ENCODE measurements at places on chromosomes 16 and 17.

GRCh38 chr17:79117905-79118487, 43.4 kb downstream of the ENGASE start:
- DNase-seq: no peak

GRCh38 chr17:39981207-39981741, 667 bp downstream of the PSMD3 start:
- no peak for DNase-seq

DNA sequence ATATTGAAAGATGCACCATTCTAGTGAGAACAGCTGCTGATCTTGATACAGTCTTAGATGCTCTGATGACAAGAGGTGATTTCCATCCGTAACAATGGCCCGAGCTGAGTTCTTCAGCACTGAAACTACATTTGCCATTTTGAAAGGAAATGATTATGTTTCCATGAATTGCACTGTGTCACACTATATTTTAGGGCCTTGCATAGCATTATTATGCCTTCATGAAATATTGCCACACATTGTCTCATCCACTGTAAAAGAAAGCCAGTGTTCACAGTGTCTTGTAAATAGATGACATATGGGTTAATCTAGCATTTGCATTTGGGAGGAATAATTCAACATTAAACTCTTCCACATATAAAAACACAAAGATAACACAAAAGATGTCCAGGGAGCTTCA, 438.3 kb upstream of the PSMD7 start:
- DNase-seq: no peak

DNA sequence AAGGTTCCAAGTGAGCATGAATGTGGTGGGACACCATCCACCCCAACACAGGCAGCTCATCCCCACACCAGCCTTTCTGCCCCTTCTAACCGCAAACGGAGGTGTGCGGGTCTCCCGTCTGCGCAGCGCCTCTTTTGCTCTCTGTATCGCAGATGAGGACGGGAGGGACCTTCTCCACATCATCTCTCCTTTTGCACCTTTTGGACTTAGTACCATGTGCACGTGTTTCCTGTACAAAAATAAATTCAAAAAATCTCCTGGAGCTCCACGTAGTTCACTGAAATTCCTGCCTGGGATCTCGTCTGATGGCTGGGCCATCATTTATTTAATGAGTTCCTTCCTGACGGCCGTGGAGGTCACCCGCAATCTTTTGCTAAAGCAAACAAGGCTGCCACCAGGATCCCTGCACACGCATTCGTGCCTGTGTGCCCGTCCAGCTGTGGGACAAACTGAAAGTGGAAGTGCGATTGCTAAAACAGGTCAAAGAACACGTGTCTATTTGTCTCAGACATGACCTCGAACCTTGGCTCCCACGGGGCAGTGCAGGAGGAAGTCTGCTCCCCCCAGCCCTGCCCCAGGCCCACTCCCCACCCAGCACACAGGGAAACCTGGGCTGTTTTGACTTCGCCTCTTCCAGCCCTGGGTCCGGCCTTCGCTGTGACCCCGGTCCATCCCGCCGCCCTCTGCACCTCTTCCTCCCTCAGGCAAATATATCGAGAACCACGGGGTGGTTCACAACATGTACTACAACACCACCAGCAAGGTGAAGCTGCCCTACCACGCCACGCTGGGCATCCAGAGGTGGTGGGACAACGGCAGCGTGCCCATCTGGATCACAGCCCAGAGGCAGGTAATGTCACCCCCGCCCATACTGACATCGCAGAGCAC, 2.3 kb downstream of the ENPP7 start:
- no peak for DNase-seq

DNA sequence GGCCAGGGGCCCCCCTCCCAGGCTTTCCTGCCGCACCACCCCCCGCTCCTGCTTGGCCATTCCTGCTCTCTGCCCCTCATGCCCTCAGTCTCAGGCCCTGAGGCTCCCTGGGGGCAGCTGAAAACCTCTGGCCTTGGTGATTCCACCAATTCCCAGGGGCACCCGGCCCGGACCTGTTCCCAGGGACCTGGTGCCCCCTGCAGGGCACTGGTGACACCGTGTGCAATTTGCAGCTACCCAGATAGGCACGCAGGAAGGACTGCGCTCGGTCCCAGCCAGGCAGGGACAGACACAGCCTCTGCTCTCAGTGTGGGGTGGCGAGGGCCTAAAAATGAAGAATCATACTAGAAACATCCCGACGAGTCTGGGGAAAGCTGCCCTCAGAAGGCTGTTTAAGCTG, 13.4 kb downstream of the WFDC1 start:
- DNase-seq: no peak

DNA sequence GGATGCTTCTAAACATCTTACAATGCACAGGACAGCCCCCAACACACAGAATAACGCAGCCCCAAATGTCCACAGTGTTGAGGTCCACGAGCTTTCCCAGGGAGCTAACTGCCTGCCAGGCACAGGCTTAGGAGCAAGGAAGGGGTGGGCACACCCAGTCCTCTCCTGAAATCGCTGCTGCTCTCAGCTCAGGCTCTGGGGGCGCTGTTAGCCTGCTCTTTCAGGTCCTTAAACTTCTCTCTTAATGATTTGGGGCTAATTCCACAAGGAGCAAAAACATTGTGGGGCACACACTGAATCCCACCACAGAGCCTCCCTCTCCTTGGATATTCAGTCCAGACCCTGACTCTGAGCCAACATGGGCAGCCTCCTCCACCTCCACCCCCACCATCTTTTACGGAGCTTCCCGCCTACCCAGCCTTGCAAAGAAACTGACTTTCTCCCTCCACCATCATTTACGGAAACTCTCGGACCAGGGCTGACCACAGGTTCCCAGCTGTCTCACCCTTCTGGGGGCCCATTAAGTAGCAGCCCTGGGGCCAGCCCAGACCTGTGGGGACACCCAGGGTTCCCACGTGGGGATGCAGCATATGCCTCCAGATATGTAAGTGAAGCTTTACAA, 1.1 kb downstream of the CD300H start:
- no peak for DNase-seq

- DNase-seq: no peak
These were observed 9.3 kb downstream of the RIPOR1 start for GRCh38 chr16:67537636-67538591.

DNA sequence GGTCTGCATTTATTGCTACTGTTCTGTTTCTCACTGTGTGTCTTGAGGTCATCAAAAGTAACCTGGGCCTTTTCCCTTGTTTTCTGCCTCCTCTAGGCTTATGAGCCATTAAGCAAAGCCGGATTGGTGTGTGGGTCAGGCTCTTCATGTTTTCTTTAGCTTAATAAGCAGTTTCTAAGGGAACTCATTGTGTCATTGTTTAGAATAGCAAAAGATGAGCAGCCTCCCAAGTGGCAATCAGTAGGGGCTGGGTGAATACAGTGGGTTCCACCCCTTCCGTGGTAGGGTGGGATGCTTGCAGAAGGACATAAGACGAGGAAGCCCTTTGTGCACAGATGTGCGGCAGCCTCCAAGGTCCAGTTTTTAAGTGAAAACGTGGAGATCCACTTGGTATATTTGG, 34.5 kb downstream of the ABCC1 start:
- DNase-seq: no peak

DNA sequence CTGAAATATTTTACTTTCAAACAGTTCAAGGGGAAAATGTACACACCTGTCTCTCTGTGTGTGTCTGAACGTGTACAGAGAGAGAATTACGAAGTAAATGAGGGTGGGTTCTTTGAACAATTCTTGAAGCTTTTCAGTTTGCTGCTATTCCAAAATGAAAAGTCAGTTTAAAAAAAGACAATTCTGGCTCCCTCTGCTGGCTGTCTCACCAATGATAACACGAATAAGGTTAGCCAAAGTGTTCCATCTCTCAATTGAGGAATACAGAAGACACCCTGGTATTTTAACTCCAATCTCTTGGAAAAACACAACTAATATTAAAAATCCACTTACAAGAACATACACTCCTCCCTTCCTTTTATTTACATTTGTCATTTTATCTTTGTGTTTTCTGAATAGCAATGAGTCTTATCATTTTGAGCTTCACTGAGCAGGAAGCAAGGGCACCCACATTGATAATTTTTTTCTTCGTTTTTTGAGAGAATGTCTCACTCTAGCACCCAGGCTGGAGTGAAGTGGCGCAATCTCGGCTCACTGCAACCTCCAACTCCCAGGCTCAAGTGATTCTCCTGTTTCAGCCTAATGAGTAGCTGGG, 20.5 kb downstream of the EFTUD2 start:
- DNase-seq: no peak

DNA sequence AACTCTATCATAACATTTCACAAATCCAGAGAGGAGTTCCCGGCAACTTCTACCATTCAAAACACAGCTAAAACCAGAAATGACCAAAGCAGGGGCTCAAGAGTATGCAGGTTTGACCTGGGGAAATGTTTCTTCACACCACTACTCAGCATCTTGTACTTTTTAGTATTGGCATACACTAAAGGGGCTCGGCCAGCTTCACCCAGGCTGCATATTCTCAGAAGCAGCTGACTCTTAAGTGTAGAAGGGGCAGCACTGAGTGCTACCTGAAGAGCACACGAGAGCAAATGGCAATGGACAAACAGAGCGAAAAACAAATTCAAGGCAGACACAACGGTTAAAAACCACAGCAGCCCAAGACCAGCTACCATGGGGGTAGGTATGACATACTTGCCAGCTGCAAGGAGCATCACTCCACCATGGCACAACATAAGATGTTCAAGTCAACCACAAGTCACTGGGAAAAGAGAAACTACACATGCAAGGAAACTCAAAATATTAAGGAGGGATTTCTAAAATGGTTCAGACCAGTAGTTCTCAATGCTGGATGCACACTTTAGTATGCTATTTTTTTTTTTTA, 34.4 kb downstream of the N4BP1 start:
- DNase-seq: no peak

GRCh38 chr17:41773190-41773588, 13.3 kb downstream of the JUP start:
- no peak for DNase-seq

GRCh38 chr17:8918807-8919465, 46.6 kb downstream of the PIK3R5 start:
- no peak for DNase-seq

DNA sequence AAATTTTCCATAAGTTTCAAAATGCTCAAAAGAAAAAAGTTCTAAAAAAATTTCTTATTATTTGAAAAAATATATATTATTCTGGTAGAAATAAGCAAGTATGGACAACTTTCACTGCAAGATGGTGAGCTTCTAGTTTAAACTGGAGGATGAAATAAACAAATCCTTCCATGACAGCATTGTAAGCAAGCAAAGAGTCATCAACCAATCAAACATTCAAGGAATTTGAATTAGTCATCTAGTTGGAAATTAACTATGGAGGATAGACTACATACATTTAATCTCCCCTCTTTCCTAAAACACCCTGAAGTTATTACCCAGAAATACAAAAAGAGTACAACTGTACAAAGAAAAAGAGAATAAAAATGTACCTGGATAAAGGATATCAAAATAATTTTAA, 51.0 kb upstream of the IRX5 start:
- no peak for DNase-seq

DNA sequence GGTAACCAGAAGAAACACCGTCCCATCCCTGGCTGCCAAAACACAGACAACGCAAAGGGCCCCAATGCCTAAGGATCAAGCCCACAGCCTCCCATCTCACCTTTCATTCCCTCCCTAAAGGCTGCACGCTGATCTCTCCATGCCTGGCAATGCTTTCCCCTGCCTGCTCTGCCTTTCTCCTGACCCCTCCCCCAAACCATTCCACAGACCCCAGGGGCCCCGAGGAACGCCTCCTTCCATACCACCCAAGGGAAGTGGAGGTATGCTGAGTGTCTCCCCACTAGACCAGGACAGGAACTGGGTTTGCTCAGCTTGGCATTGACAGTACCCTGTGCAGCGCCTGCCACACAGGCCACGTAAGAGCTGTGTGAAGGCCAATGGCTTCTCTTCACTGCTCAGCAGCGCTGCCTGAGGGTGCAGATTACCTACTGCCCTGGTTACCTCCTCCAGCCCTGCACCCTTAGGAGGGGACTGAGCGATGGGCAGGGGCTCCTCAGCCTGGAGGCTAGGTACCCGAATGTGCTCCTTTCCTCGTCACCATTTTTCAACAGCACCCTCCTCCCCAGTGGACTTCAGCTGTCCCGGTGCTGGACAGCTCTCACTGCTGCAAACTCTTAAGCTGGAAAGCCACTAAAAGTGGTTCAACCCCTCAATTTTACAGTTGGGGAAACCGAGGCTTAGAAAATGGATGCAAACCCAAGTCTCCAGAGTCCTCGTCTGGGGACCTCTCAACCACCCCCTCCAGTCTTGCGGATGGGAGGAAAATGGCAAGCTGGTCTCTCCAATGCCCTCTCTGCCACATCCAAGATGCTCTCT, 45.0 kb downstream of the SRCIN1 start:
- DNase-seq: peak; percentile 54

- DNase-seq: no peak
These were observed 19.1 kb downstream of the NGFR start for GRCh38 chr17:49514071-49514721.

DNA sequence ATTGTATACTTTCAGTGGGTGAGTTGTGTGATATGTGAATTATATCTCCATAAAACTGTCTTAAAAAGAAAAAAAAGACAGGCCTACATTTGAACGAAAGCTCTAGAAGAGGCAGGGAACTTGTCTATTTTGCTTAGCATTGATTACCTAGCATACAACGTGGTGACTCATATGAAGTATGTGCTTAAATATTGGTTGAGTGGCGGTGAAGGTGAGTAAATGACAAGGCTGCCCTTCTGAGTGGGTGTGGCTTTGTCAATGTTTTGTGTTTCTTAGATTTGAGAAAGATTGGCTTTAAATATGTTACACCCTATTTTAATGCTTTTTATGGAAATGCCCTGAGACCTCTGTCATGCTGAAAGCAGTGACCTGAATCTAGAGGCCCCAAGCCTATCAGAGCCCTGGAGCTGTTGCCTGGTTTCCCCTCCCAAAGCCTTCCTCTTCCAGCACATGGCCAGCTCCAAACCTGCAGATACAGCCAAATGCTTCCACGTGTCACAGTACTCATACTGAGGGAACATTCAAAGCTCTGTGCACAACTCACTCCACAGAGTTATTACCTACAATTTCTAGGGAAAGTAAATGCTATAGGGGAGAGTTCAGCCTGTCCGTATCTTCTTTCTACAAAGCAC, 260.0 kb downstream of the PHKB start:
- DNase-seq: no peak

GRCh38 chr17:56785405-56785804, 48.3 kb downstream of the C17orf67 start:
- no peak for DNase-seq

DNA sequence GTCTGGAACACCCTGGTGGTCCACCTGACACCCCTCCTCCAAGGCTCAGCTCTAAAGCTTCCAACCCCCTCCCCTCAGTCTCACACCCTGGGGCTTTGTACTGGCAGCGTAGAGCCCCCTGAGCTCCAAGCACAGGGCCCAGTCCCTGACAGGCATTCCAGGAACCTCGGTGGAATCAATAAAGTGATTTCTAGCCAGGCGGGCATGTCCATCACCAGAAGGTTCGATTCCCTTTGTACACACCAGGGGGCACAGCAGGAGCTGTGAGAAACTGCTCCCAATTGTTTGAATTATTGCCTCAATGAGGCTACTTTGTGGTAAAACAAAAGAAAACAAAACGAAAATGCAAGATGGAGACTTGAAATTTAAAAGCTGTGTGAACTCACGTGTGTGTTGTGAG, 51.8 kb downstream of the SMPD3 start:
- no peak for DNase-seq

- DNase-seq: no peak
These were observed 21.0 kb downstream of the SLC7A6OS start for GRCh38 chr16:68289621-68290329.

- DNase-seq: peak; percentile 73
These were observed 17.0 kb downstream of the CAVIN1 start for GRCh38 chr17:42405963-42406495.

- no peak for DNase-seq
These were observed 76.3 kb downstream of the MGAT5B start for GRCh38 chr17:76944477-76944876.

All from caudate nucleus (tissue), 63 donors.